Stimulated activated CD8-positive, alpha-beta memory T cell treated with anti-CD3 and anti-CD28 coated beads, Interleukin-7, amount 100 ng/mL, for 48 hours (primary cell): ENCODE measurements at places on chromosomes 1 and 21.

DNA sequence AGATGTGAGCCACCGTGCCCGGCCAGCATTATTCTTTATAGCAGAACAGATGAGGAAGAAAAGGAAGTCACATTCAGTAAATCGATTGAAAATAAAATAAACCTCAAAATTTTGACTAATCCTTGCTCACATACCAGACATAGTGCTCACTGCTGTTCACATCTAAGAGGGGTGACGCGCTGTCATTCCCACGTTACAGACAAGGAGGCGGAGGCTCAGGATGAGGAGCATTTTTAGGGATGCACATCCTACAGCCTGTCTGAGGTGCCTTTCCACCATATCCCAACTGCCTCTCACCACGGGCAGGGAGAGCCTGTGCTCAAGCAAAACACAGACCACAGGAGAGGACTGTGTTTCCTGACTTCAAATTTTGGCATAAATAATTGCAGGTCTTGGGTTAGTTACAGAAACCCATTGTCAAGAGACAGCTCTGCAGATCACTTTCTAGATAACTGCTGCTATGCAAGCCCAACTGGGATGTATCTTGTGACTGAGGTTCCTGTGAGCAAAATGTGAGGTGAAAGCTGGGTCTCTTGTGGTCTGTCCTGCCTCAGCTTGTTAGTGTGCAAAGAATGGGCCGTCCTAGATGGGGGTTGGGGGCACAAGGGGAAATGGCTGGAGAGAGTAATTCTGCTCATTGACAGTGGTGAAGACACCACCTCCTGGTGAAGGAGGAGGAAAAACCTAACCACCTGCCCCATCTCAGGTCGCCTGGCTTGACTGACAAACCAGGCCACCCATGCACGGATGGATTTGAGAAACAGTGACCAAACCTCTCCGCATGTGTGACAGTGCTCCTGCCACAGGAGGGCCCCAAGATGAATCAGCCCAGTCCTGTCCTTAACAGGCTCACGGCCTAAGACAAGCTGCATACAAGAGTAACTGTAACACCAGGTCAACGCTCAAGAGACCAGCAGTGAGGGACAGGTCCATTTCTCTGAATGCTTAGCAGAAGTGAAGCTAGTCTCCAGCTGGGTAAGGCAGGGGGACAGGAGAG lies 8.2 kb downstream of the TNN start:
- DNase-seq: no peak

DNA sequence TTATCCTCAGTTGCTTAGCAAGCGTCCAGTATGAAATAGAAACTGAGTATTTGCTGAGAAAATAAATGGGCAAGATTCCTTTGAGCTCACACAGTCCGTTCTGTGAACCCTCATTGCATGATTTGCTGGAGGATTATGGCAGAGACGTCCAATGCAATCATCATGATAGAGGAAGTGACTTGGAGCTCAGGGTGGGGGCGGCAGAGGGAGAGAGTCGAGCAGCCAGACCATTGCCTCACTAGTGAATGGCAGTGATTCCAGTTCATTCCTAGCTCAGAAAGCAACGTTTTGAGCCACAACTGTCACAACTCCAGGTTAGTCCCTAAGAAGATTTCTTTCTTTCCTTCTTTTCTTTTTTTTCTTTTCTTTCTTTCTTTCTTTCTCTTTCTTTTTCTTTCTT lies 27.5 kb upstream of the COL9A2 start:
- DNase-seq: no peak

DNA sequence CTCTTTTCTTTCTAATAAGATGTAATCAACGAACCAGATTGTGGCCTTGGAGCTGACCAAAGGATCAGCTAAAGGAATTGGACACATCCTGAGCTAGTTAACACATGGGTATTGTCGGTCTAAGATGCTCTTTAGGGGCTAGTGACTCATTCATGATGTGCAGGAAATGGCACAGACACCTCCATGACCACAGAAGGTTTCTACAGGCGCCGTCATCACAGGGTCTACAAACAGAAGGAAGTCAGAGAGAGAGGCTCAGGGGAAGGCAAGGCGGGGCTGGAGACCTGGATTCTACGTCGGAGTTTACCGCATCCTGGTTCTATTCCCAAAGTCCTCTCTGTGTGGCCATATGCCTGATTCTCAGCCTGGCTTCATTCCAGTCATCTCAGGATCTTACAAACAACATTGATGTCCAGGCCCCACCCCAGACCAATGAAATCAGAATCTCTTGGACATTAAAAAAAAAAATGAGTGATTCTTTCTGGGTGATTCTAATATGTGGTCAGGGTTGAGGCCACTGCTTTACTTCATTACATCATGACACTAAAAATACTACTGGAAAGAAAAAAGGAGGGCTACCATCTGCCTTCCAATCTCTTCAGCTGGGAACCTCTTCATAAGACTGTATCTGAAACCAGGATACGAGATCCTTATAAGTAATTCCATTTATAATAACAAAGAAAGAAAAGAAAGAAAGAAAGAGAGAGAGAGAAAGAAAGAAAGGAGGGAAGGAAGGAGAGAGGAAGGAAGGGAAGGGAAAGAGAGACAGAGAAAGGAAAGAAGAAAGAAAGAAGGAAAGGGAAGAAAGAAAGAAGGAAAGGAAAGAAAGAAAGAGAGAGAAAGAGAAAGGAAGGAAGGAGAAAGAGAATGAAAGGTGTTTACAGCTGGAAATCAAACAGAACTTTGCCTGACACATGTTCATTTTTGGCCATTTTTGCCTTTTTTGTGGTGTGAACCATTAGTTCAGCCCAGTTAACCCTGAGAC lies 11.6 kb upstream of the KCNJ15 start:
- peak; percentile 27 for DNase-seq

DNA sequence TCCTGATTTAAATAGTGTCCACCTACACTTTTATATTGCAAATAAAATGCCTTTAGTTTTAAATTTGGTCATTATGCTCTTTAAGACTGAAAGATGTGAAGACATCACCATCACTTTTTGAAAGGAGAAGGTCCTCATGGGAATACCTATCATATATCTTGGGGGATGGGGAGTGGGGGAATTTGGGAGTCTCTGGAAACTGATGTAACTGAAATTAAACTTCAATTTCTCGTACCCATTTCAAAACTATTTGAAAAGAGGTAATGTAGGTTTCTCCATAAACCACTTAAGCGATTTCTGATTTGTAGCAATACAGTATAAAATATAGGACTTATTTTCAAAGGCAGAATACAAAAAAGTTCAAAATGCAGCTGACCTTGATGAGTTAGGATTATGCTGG lies 924 bp downstream of the EXTL2 start:
- DNase-seq: no peak

GRCh38 chr1:226882631-226883409 lies 12.4 kb downstream of the PSEN2 start:
- no peak for DNase-seq

- no peak for DNase-seq
Observed at GRCh38 chr1:18934205-18935000, 22.1 kb downstream of the IFFO2 start.

GRCh38 chr1:178976541-178976940 lies 49.2 kb upstream of the FAM20B start:
- DNase-seq: no peak

DNA sequence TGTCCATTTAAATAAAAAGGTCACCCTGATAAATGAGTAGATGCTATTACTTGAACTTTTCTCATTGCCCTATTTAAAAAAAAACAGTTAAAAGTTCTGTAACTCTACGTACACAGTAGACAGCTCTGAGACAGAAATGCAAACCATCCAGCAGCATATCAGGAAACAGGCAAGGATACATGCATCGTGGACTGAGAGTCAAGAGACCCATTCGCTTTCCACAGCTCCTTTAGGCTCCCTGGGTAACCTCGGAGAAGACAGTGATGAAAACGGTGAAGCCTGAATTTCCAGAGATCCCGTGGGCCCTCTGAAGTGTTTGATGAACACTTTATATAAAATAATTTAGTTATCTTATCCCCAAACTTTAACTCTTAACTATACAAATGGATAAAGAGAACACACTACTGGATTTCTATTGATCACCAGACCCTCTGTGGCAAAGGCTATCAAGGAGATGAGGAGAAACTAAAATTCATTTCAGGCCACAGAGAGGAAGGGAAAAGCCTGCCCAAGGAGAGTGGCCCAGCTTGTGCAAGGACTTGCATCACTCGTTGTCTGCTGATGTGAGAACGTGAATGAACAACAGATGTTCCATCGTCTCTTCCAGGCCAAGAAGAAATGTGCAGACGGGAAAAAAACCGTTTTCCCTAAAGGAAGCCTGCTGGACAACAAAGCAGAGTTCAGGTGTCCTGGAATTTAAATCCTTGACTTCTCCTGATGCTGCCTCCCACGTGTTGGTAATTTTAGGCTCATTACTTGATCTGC lies 131.0 kb downstream of the TGFBR3 start:
- DNase-seq: no peak

- no peak for DNase-seq
Observed at GRCh38 chr1:6347641-6348487, 45.7 kb downstream of the ACOT7 start.

DNA sequence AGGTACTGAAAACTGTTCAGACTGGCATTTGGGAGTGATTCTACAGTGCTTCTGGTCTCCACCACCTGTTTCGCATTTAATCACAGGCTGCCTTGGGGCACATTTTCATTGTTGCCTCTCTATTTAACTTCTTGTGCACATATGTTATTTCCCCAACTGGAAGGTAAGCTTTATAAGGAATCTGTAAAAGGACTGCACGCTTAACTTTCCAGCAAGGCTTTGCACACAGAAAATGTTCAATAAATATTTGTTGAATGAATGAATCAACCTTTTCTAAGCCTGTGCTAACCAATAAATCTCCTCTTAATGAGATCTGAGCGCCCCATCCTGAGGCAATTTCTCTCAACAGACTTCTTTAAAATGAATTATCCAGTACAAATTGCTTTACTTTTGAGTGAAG lies 84.3 kb upstream of the ARHGAP29 start:
- no peak for DNase-seq

DNA sequence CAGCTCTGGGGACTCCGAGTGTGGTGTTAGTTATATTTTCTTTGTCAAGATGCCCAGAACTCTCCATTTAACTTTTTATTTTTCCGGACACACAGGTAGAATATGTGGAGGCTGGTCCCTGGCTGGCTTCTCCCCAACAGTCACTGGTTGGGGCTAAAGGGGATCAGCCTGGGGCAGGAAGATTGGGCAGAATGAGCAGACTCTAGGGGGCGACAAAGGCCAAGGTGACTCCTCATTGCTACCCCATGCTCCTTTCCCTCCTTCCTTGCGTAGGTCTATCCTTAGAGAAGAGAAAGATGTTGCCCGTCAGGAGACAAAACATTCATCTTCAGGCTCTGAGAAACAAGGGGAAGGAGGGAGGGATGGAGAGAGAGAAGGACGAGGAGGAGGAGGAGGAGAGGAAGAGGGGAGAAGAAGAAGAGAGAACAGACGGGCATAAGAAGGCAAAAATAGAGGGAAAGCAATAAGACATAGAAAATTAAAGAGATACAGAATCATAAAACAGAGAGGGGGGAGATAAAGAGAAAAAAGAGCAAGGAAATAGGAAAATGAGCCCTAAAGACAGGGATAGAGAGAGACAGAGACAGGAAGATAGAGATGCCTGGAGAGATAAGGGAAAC lies 89.9 kb downstream of the FOXD2 start:
- DNase-seq: no peak

DNA sequence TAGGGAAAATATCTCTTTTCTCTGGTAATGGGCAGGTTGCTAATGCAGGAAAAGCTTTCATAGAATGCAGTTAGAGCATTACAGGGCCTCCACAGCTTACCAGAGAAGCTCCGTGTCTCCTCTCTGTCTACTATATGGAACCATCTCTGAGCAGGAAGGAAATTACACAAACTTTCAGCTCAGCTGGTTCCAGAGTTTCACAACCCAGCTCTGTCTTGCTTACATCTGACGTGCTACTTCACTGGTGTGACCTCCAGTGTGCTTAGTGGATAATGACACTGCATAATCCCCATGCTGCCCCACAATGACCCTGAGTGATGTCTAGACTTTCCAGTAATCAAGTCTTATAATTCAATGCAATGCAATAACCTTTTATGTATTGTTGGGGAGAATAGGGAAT lies 4.3 kb upstream of the FGGY start:
- no peak for DNase-seq

DNA sequence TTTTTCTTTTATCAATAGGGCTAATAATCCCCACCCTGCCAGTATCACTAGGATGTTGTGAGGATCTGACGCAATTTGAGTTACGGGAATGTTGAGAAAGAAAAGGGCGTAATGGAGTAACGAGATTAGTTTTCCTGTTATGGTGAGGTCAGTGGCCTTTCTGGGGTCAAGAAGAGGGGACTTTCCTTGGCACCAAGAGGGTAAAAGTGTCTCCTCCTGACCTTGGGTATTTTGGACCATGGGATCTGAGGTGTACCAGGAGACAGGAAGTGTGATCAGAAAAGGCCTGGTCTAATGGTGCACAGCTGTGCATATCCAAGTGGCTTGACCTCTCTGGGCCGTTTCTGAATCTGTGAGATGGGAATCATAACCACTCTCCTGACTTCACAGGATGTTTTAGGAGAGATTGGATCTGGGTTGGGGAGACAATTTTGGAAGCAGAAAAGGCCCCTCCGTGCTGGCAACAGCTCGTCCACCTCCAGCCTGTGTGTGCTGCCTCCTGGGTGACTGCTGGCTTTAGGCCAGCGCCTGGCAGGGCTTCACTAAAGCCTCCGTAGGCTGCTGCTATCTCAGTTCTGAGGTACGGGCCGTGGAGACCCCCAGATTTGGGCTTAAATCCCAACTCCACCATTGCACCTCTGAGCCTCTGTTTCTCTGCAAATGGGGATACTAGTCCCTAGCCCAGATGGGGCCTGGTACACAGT lies 37.1 kb downstream of the ALPL start:
- no peak for DNase-seq

GRCh38 chr1:17314491-17314971 lies 6.5 kb downstream of the PADI4 start:
- DNase-seq: no peak

DNA sequence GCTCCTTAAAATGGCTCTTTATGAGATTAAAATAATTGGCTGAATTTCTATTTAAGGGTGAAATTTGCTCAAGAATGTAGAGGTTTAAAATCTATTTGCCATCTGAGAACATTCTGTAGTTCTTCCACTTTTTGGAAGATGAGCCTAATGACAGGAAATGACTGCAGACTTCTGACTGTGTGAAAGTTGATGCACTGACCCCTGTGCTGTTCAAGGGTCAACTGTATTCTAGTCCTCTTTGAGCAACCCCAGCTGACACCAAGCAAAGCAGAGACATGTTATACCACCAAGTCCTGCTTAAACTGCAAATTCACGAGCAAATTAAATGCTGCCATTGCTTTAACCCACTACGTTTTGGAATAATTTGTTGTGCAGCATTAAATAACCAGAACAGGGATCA lies 26.6 kb downstream of the DDAH1 start:
- DNase-seq: no peak

GRCh38 chr21:37671381-37671780 lies 244.9 kb downstream of the KCNJ6 start:
- no peak for DNase-seq
